Skeletal muscle cell (primary cell): ENCODE measurements at places on chromosomes 2 and 18.

GRCh38 chr2:26574900-26575560, 66.1 kb downstream of the CIB4 start:
- DNase-seq: no peak

- no peak for DNase-seq
Observed at GRCh38 chr2:100673691-100674485, 111.1 kb downstream of the PDCL3 start.

DNA sequence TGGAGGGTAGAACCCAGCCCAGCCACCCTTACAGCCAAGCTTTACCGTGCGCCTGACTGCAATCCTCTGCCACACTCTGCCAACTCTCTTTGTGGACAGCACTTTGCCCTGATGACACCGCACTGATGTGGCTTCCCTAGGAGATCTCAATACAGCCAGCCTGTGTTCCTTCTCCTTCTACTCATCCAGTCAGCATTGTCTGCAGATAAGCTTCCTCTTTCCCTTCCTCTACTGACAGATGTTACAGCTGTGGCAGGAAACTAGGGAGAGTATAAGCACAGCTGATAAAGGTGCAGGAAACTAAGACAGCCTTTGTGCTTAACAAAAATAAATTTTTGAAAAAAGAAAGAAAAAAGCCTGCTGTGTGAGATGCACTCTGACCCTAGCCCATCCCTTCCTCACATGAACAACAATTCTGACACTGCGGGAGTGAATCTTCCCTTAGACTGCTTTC, 25.0 kb downstream of the CEP68 start:
- DNase-seq: no peak

GRCh38 chr2:166350525-166350924, 25.2 kb downstream of the SCN9A start:
- no peak for DNase-seq

DNA sequence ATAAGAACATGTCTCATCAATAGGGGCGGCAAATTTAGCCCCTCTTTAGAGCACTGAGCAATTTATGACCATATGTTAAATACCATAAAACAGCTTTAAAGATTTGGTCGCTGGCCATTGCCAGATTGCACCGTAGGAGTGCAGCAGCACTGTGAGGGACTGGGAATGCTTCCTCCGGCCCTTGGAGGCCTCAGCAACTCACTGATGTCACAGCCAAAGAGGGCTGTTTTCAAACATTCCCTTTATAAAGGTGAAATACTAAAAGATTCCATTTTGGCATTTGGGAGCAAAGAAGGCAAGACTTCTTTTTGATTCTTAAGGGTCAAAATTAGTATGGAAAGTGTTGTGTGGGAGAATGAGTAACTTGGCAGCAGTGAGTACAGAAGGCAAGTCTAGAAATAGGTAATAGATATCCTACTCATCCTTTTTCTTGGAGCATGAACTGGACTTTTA, 63.7 kb downstream of the BABAM2 start:
- no peak for DNase-seq

DNA sequence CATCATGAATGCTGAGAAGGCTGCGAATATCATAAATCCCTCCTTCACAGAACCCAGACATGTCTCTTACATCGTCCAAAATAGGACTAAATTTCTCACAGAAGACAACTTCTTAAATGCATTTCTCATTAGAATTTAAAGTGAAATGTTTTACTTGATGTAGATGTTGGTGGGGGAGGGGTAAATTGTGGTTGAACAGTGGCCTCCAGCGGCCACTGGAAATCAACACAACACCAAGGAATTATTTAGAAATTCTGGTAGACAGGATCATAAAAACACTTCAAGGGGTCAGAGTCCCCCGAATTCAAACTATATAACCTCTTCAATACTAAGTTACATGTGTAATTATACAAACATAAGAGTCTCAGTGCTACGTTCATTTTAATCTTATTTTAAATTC, 135.9 kb downstream of the ABCA12 start:
- DNase-seq: peak; percentile 14

DNA sequence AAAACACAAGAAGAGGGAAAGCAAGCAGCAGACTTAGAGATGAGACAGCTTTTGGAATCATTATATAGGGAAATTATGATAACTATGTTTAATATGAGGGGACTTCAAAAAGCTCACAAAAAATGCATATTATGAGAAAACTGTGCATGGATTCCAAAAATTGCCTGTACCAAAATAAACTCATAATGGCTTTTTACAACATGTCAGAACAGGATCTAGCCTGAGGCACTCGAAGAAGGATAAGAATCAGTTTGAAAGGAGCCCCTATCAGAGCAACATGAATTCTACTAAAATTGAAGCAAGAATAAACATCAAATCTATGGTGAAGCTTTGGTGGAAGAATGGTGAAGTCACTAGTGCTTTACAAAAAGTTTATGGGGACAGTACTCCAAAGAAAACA, 187.4 kb downstream of the RDH14 start:
- no peak for DNase-seq
